Stimulated activated CD8-positive, alpha-beta memory T cell treated with anti-CD3 and anti-CD28 coated beads, Interleukin-4, amount 100 ng/mL, for 4 hours (primary cell): ENCODE measurements at places on chromosomes 13 and 19.

DNA sequence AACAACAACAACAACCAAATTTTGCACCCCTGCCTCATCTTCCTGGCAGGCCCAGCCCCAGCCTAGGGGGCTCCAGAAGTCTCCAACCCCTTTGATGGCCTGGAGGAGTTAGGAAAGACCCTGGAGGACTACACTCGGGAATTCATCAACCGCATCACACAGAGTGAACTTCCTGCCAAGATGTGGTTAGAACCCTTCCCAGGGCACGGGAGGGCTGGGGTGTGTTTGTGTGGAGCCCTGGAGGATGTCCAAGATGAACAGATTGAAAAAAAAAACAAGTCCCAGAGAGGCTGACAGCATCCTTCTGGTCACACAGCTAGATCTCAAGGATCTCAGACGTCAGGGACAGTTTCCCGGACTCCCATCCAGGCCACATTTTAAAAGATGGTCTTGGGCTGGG lies 13.3 kb downstream of the APOC1 start:
- DNase-seq: no peak

DNA sequence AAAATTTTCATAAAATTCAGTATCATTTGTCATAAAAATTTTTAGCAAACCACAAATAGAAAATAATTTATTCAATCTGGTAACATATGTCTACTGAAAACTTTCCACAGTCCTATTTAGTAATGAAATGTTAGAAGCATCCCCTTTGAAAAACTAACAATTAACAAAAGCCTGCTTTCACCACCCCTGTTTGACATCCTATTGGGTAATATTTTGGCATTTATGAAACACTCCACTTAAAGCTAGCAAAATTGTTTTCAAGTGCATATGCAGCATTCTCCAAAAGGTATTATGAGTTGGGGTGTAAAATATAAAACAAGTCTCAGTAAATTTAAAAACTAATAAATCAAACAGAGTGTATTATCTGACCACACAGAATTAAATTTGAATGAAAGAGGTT lies 189.4 kb downstream of the NBEA start:
- DNase-seq: no peak

DNA sequence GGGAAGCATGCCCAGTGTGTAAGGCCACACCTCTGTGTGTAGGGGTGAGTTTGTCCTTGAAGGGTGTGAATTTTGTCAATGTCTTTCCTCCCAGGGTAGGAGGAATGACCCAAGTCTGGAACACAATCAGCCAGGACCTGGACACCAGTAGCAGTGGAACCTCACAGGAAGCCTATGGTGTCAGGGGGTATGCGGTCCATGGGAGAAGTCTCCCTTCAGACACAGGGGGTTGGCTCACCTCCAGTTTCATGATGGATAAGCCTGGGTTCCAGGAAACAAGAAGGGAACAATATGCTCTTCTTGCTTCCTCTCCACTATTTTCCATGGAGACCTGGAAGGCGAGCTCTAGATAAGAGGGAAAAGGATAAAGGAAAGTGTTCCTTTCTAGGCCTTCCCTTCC lies 23.9 kb downstream of the B3GLCT start:
- no peak for DNase-seq

DNA sequence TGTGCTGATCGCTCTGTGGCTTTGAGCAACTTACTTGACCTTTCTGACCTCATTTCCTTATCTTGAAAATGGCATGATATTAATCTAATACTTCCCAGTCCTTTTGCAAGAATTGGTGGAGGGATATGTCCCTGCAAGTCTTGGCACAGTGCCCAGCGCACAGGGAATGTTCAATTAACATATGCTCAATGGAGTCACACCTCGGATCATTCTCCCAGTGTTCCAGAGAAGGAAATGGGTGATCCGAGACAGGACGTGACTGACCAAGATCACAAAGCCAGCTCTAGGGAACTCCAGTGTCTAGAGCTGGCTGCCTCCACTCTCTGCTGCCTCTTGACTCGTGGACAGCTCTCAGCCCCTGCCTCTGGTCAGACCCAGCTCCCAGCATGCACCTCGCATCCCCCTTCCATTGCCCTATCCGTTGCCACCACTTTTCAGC lies 3.6 kb downstream of the CDC42EP5 start:
- DNase-seq: no peak

DNA sequence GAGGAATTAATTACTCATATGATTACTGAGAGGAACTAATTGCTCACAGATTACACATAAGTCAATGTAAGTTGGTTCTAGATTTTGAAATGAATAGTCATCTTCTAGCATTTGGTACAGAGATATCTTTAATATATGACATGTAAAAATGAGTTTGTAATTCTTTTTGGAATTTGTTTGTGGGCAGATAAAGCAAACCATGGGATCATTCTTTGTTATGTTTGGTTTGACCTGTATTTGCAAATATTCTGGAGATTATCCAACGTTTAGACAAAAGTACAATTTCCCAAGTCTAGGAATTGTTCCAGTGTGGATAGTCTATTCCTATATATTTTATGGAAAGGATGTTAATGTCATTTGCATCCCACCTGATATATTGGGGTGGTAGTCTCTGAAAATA lies 309.6 kb upstream of the EDNRB start:
- no peak for DNase-seq

DNA sequence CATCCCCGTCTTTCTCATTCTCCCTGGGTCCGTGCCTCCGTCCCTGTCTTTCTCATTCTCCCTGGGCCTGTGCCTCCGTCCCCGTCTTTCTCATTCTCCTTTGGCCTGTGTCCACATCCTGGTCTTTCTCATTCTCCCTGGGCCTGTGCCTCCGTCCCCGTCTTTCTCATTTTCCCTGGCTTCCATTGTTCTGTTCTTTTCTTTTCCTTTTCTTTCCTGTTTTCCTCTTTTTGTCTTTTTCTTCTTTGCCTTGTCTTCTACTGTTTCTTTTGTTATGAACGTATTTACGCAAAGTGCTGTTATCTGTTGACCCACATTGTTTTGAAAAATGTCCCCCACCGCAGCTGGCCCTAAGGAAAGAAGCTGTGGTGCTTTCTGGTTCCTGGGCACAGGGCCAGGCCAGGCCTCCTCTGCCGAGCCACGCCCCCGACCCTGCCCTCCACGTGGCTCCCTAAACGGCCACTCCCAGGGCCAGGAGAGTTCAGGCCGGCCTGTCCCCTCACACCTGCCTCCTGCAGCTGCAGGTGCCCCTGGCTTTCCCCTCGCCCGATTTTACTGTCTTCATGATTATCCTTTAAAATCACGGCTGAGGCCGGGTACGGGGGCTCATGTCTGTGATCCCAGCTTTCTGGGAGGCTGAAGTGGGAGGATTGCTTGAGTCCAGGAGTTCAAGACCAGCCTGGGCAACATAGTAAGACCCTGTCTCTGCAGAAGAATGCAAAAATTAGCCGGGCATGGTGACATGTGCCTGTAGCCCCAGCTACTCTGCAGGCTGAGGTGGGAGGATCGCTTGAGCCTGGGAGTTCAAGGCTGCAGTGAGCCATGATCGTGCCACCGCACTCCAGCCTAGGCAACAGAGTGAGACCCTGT lies 14.0 kb upstream of the TMPRSS9 start:
- DNase-seq: no peak

GRCh38 chr19:46173886-46174480 lies 25.9 kb downstream of the IGFL2 start:
- DNase-seq: no peak

- DNase-seq: no peak
These were observed 496.7 kb downstream of the EFNB2 start for GRCh38 chr13:106038752-106039151.

DNA sequence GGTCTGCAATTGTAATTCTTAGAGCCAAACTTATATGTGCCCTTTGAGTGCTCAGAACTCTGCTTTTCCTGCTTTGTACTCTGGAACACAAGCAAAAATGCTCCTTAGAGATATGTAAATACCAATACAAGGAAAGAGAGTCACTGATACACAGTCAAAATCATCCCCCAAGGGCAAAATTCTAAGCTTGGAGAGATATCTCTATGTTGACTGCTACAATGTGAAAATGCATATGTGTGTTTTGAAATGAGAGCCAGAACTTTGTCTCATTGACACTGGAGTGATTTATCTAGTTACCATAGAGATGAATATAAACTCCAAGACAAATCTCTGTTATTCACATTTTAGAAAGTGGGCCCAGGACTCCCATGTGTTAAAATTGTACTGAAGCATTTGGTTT lies 494.8 kb upstream of the SLITRK1 start:
- no peak for DNase-seq
